ENCODE measurements at places on chromosomes 16 and 17.

GRCh38 chr16:64459402-64459801 is 662.5 kb downstream of the CDH11 start:
- no peak for DNase-seq

DNA sequence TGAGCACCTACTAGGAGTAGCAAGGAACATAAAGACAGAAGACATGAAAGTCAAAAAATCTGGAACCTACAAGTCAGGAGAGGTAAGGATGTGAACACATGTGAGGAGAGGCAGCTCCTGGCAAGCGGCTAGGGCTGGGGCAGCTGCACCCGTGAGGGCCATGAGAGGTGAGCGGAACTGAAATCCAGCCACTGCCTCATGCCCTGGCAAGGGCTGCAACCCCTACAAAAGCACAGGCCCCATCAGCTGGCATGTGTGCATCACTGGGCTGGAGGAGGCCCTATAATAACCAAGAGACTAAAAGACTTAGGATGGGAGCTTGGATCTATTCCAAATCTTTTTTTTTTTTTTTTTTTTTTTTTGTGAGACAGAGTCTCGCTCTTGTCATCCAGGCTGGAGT is 40.3 kb upstream of the ERN1 start:
- DNase-seq = no peak

DNA sequence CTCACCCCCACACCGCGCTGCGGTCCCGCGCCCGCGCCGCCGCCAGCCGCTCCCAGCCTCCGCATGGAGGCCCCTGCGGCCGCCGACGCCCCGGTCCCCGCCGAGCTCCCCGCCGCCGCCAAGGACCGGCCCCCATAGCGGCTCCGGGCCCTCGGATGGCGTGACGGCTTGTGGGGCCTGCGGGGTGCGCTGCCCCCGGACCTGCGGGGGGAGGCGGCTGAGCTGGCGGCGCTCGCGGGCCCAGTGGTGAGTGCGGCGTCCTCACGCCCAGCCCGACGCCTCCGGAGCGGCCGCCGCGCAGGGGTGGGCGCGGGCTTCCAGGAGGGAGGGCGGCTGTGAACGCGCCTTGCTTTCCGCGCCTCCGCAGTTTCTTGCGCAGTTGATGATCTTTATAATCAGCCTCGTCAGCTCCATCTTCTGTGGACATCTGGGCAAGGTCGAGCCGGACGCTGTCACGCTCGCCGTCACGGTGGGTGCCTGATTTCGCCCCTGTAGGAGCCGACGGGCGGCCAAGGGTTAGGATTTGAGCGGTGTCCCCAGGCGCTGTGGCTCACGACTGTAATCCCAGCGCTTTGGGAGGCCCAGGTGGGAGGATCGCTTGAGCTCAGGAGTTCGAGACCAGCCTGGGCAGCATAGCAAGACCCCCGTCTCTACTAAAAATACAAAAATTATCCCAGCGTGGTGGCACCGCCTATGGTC is 46.4 kb downstream of the SLC47A1 start:
- no peak for DNase-seq

- no peak for DNase-seq
Measured at GRCh38 chr17:45102856-45103255, 29.5 kb downstream of the PLCD3 start.

DNA sequence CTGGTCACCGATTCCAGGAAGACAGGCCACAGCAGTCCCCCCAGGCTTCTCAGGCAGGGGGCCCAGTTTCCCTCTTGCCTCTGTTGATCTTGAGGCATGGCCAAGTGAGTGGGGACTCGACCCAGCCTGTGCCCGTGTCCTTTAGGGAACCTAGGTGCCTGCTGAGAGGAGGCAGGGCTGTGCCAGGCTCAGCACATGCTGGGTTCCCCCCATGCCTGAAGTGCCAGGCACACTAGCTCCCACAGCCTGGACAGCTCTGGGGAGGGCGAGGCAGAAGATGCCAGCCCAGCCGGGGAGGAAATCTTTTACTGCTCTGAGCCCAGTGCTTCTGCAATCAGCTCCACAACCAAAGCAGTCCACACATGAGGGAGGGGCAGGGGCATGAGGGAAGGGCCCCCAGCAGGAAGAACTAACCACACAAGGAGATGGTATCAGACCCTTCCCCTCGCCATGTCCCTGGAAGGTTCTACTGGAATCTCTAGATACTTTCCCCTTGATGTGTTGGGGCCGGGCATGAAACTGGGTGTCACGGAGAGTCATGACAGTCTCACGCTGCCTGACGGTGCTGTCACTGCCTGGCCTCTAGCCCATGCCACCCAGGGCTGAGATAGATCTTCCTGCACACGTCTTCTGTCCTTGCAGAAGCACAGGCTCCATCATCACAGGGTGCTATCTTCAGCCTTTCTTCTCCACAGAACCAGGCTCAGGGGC is 25.5 kb downstream of the MYO18A start:
- no peak for DNase-seq

GRCh38 chr17:75822119-75822799 is 21.9 kb downstream of the UNC13D start:
- peak; percentile 27 for DNase-seq

- no peak for DNase-seq
Measured at GRCh38 chr16:89862732-89863131, 10.7 kb upstream of the TCF25 start.

DNA sequence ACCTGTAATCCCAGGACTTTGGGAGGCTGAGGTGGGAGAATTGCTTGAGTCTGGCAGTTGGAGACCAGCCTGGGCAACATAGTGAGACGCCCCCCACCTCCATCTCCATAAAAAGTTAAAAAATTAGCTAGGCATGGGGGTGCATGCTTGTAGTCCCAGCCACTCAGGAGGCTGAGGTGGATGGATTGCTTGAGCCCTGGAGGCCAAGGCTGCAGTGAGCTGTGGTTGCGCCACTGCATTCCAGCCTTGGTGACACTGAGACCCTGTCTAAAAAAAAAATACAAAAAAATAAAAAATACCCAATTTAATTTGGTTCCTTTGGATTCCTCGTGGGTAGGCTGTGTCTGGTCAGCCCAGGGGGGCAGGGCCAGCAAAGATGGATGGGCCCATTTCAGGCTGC is 26.1 kb upstream of the TAC4 start:
- DNase-seq = no peak

DNA sequence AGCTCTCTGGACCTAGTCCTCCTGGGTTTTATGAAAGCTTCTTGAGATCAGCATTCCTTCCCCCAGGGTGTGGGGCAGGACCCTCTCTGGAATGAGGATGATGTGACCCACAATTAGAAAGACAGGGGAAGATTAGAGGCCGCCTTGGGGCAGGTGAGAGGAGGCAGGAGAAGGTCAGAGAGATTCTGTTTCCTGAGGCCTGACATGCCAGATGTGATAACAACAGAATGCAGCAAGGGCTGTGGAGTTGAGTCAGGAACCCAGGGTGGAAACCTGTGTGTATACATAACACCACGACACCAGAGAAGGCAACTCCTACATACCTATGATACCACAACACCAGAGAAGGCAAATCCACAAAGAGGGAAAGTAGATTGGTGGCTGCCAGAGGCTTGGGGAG is 5.4 kb upstream of the SLC5A10 start:
- DNase-seq = no peak

- no peak for DNase-seq
Measured at GRCh38 chr16:67372664-67373063, 20.6 kb downstream of the TPPP3 start.

DNA sequence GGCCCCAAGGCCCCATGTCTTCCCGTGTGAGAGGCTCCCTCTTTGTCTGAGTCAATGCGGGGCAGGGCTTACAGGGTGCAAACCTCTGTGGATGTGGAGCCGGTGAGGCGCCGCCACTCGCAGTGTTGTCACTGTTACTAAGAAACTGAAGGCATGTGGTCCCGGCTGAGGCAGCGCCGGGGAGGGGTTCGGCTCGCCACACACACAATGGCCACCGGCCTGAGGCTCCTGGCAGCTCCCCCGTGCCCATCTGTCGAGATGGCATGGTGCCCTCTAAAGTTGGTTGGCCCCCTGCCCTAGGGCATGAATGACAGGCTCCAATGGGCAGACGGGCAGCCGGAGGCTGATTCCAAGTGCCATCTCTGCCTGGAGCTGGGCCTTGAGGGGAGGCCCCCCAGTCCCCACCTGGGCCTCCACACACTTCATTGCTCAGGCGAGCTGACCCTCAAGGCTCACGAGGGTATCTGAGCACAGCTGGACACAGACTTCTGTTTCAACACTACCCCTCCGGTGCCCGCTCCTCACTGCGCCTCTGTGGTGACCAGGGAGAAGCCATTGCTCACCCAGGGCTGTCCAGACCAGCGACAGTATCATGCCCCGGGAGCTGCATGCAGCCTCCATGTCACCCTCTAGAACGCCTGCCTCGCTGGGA is 137.2 kb downstream of the C16orf78 start:
- DNase-seq = no peak

- DNase-seq = no peak
Measured at GRCh38 chr16:363766-364490, 6.4 kb downstream of the MRPL28 start.

GRCh38 chr16:59886021-59886420 is 1151.9 kb upstream of the GOT2 start:
- DNase-seq = no peak

DNA sequence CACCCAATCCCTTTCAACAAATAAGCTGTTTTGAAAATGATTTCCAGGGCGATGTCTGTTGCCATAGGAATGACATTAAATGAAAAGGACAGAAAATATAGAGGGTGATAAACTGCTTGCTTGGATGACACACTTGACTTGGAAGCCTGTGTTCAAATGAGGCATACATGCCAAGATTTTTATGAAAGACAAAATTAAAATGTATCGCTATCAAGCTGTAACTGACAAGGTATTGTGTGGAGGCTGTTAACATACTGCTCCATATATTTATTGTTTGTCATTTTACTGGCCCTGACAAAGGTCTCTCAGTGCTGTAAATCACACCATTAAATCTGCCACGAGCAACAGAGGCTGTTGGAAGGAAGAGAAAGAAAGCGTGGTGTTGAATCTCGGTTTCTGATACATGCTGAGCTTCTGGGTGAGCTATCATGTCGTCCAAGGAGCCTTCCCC is 456.2 kb upstream of the SALL1 start:
- DNase-seq = no peak

DNA sequence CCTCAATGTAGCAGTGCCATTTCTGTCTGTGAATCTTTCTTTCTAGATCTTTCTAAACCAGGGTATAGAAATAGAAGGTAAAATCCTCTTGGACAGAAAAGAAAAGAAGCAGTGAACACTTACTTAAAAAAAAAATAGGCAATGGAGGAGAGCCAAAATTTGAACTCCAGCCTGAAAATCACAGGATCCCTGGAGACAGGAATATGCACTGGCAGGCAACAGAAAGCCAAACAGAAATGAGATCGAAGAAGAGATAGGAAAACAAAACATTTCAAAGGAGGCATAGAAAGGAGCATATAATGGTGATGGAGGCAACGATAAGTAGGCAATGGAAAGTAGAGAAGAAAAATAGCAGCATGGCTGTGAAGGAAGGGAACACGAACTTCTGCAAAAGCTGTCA is 253.7 kb upstream of the HSBP1 start:
- DNase-seq = no peak

DNA sequence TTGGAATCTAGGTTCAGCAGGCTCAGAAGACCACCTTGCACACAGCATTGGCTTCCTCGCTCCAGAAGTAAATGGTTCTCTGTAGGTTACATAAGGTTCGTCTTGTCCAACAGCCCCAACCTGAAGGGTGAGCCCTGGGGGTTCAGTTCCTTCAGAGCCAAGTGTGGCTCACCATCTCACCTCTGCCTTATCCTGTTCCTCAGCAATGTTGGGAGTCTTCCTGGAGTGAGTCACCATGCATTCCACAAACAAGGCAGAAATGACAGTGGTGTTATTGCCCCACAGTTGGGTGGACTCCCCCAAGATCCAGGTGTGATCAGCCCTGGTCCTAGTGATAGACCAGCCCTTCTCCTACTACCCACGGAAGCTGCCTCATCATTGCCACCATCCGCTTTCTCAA is 26.8 kb upstream of the SMPD3 start:
- no peak for DNase-seq

- no peak for DNase-seq
Measured at GRCh38 chr16:67277294-67277998, 1.9 kb upstream of the PLEKHG4 start.

- DNase-seq = peak; percentile 90
Measured at GRCh38 chr16:78742501-78743283, 643.2 kb downstream of the WWOX start.

GRCh38 chr17:79539944-79540705 is 70.7 kb downstream of the RBFOX3 start:
- no peak for DNase-seq

DNA sequence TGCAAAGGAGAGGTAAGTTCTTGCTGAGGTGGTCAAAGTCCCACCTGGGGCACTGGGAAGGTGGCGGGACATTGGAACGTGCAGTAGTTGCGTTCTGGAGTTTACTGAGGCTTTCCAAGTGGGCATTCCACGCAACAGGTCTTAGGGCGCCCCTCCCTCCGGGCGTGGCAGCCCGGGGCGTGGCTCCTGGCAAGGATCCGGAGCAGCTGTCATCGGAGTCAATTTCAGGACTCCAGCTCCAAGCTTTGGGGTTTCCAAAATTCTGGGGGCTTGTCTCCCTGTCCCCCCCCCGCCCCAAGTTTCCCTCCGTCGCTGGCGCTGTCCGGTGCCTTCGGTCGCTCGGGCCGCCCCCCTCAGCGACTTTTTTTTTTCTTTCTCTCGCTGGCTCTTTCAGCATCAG is 43.1 kb upstream of the AMZ2 start:
- no peak for DNase-seq

DNA sequence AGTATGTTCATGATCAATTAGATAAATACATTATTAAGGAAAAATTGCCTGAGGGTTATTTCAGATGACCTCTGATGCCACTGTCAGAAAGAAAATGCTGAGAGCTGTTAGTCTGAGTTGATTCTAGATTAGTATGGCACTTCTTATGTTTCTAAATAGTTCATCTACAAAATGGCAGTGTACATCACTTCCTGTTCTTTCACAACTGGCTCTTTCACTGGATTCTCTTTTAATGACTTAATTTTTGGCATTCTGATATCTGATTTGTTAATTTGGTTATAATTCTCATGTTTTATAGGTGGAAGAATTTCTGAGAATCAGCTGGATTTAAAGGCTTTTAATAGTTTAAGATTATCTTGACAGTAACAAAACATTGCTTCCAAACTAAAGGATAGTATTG is 3.3 kb downstream of the TAOK1 start:
- DNase-seq = no peak

Measured in CD4-positive, alpha-beta T cell treated with Interleukin-15 for 4 hours (primary cell).